Stimulated activated naive CD4-positive, alpha-beta T cell (primary cell): ENCODE measurements at places on chromosomes 4 and X.

DNA sequence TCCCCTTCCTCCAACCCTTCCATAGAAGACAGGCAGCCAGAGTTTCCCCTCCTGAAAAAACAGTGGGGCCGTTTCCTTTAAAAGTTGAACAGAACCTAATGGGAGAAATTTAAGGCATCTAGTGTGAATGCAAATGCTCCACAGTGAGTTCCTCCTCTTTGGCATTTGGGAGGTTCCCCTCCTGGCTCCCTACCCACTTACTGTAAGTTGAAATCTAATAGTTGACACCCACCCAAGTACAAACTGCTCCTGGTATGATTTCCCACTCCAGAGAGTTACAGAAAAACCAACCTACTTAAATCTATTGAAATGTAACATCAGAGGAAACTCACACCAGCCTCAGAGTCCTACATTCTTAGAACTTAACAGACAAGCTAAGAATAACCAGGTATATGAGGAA is 17.6 kb downstream of the ENPEP start:
- no peak for DNase-seq

DNA sequence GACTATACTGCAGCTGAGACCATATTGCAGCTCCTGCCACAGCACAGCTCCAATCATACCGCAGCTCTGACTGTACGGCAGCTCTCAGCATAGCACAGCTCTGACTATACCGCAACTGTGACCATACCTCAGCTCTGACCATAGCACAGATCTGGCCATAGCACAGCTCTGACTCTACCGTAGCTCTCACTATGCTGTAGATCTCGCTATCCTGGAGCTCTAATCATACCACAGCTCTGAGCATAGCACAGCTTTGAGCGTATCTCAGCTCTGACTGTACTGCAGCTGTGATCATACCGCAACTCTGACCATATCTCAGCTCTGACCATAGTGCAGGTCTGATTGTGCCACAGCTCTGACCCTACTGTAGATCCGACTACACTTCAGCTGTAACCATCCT is 139.2 kb downstream of the ASMT start:
- DNase-seq, result no peak

GRCh38 chrX:47610511-47610910 is 9.1 kb downstream of the SYN1 start:
- no peak for DNase-seq

- no peak for DNase-seq
Observed at GRCh38 chrX:31420711-31421151, 348.9 kb upstream of the FTHL17 start.

GRCh38 chrX:39063702-39064101 is 262.4 kb downstream of the MID1IP1 start:
- no peak for DNase-seq

- no peak for DNase-seq
Observed at GRCh38 chr4:15024386-15024785, 22.1 kb downstream of the CPEB2 start.

- DNase-seq, result no peak
Observed at GRCh38 chr4:96093057-96093456, 253.2 kb downstream of the PDHA2 start.

DNA sequence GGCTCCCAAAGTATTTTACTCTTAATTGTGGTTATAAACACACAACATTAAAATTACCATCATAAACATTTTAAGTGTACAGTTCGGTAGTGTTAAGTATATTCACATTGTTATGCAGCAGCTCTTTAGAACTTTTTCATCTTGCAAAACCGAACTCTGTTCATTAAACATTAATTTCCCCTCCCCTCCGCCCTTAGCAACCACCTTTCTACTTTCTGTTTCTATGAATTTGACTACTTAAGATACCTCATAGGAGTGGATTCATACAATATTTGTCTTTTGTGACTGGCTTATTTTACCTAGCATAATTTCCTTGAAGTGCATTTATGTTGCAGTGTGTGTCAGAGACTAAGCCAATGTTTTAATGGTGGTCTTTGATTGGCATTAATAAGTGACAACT is 32.6 kb downstream of the IL13RA1 start:
- DNase-seq, result no peak

DNA sequence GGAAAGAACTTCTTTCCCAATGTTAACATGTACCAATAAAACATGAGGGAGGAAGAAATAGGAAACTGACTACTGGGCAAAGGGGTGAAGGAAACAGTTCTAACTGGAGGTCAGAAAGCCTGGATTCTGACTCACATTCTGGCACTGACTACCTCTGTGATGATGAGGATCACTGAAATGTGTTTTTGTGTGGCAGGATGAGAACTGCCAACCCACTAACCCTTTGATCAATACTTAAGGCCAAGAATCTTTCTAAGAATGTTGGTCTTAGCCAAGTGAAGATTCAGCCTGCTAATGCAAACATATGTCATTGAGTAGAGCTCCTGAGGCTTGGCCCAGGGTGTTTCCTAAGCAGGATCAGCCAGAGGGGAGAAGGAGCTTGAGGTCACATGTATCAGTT is 4.6 kb downstream of the ALAS2 start:
- no peak for DNase-seq

GRCh38 chr4:995311-996026 is 2.3 kb upstream of the SLC26A1 start:
- DNase-seq, result no peak

DNA sequence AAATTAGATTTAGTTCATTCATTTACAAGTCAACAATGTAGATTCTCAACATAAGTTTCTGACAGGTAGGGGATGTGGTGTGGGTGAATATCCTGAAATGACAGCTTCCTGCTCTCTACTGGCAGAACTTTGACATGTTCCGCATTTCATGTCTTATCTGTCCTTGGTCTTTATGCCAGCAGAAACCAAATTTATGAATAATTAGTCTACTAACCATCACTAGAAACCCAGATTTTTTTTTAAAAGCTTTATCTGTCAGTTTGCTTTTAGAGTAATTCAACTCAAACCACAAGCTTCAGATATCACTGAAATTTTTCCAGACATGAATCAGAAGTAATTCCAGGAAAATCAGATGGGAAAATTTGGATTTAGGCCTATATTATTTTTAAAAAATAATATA is 17.9 kb downstream of the COQ2 start:
- DNase-seq, result no peak

GRCh38 chr4:104302731-104303130 is 192.0 kb downstream of the CXXC4 start:
- no peak for DNase-seq

DNA sequence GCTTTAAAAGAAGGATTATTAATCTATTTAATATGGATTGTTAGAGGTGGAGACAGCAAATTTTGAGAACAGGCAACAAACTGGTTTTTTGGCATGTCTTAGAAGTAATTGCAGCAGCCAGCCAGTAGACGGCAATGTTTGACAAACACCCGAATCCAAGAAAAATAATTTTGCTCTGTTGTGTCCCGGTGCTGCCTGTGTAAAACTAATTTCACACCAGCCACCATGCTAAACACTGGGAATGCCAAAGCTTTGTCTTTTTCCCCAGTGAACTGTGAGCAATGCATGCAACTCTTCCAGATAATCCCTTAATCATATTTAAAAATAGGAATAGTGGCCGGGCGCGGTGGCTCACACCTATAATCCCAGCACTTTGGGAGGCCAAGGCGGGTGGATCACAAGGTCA is 25.9 kb downstream of the SMIM31 start:
- no peak for DNase-seq

DNA sequence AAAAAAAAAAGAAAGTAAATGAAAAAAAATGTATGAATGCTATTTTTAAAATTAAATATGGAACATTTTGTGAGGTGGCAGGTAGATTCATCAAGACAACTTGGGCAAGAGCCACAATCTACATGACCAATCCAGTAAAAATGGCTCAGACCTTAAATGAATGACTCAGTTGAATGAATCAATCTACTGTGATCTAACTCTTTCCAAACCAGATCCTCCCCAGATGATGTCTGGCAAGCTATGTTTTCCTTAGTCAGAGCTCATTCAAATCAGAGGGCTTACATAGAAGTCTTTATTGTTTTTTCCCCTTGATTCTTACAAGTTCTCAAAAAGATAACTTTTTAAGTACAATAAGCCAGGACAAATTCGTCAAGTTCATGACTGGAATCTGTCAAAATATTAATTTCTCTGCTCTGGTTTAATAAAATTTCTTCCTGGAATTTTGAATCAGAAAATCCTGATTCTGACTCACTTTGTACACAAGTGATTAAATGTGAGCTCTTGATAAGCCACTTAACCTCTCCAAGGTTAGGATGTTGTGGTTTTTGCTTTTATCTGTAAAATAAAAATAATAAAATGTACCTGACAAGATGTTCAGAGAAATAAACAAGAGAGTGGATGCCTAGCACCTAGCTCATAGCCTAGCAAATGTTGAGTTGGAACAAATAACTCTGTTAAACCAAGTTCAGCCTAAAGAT is 105.6 kb upstream of the SMIM31 start:
- DNase-seq, result no peak
